ENCODE measurements at places on chromosomes 2 and 18. TPM values are rescaled to one million over a fixed set of nuclear protein-coding genes. Genes with fewer than 3 reads are reported as not detected.

GRCh38 chr18:58792086-58792485, 72.6 kb upstream of the ZNF532 start:
- H3K27me3 ChIP-seq, result peaks cover 5% of the 10 kb centered on the region
- no peaks in the 10 kb centered on the region for H3K36me3 ChIP-seq
- DNase-seq, result no peak

The SLC9A4 gene
- total RNA-seq, result 0.07 TPM

GRCh38 chr2:134070281-134070741, 183.6 kb upstream of the MGAT5 start:
- DNase-seq, result no peak
- no peaks in the 10 kb centered on the region for H3K36me3 ChIP-seq
- H3K27me3 ChIP-seq, result no peaks in the 10 kb centered on the region
- H3K4me1 ChIP-seq, result no peaks in the 10 kb centered on the region
- H3K27ac ChIP-seq, result no peak overlapping the region

The HOXD11 gene
- total RNA-seq, result not detected

DNA sequence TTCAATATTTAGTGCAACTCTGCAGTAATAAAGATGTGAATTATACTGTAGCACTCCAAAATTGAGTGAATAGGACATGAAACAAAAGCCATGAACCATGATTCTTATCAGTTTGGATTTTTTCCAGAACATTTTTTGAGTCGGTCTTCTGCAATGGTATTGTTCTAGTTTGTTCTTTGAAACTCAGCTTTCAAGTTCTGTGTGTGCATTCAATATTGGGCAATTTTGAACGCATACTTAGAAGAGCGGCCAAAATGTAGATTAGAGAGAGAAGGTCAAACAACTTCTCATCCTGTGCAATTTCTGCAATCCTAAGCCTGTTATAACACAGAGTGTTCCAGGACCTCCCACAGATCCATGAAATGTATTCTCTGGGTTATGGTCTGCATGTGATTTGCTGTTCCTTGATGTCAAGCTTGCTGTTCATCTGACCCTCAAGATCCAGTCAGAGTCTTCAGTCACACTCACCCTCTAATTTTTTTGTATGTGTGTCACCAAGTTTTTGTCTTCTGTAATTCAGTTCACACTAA, 48.3 kb downstream of the TSPYL6 start:
- DNase-seq, result no peak
- no peaks in the 10 kb centered on the region for H3K36me3 ChIP-seq
- no peak overlapping the region for H3K4me3 ChIP-seq
- H3K4me1 ChIP-seq, result no peaks in the 10 kb centered on the region

The CDK15 gene
- not detected for total RNA-seq

The RAB6C gene
- not detected for total RNA-seq

The DCTN1 gene
- 132 TPM for total RNA-seq

The SOS1 gene
- 204 TPM for total RNA-seq

The SP9 gene
- not detected for total RNA-seq

DNA sequence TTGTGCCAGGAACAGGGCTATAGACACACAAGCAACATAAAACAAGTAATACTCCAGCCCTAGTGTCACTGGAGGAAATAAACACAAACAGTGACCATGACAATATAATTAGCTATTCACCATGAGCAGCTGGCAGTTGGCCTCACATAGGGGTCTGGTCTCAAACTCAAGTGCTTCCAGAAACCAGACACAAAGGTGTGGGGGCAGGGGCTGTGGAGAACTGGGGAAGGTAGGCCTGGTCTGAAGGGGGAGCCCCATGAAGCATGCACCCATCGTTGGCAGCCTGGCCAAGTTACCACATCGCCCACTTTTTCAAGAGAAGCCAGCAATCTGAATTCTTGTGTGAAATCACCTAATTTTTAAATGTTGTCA, 49.5 kb upstream of the SP3 start:
- peaks cover 6% of the 10 kb centered on the region for H3K4me1 ChIP-seq
- no peak overlapping the region for H3K27ac ChIP-seq
- DNase-seq, result no peak
- peaks cover 12% of the 10 kb centered on the region for H3K27me3 ChIP-seq

GRCh38 chr2:225270861-225271260, 128.6 kb upstream of the NYAP2 start:
- H3K27me3 ChIP-seq, result no peaks in the 10 kb centered on the region
- no peaks in the 10 kb centered on the region for H3K36me3 ChIP-seq
- H3K4me1 ChIP-seq, result no peaks in the 10 kb centered on the region
- DNase-seq, result no peak

DNA sequence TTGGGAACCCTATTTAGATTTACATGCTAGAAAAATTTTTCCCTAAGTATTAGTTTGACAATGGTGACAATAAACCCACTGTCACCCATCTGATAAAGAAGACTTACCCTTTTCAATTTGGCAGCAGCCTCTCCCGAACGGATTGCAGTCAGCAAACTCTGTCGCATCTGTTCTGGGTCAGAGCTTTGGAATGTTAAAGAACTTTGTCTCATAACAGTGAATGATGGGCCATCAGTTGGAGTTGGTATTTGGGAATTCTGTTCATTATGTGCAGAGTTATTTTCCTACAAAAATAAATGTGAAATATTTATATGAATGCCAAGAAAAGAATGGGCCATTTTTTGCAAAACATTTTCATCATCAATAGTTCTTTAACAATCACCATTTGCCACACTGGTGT, 70.8 kb upstream of the GRB14 start:
- H3K27ac ChIP-seq, result no peak overlapping the region
- DNase-seq, result no peak
- H3K36me3 ChIP-seq, result no peaks in the 10 kb centered on the region
- H3K4me3 ChIP-seq, result no peak overlapping the region
- no peaks in the 10 kb centered on the region for H3K4me1 ChIP-seq

DNA sequence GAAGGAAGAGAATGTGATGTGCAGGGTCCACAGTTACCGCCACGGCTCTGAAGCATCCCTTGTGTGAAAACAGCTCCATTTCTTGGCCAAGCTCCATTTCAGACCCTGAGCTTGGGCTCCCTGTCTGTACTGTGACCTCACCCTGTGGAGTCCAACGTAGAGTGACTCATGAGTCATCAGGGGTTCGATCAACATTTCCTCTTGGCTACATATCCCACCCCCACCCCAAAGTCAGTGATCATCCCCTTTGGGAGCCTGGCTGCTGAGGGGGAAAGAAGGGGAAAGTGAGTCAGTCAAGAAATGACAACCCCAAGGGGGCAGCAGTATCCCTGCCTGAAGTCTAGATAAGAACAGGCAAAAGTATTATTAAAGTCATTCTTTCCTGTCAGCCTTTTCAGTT, 62.2 kb downstream of the PAPOLG start:
- peaks cover 2% of the 10 kb centered on the region for H3K36me3 ChIP-seq
- DNase-seq, result no peak
- H3K27me3 ChIP-seq, result no peaks in the 10 kb centered on the region
- peaks cover 50% of the 10 kb centered on the region for H3K4me1 ChIP-seq

GRCh38 chr2:101781791-101782426, 84.4 kb downstream of the MAP4K4 start:
- H3K27ac ChIP-seq, result no peak overlapping the region
- H3K4me1 ChIP-seq, result peaks cover 59% of the 10 kb centered on the region
- H3K36me3 ChIP-seq, result peaks cover 6% of the 10 kb centered on the region
- H3K27me3 ChIP-seq, result no peaks in the 10 kb centered on the region
- no peak overlapping the region for H3K4me3 ChIP-seq
- DNase-seq, result no peak

GRCh38 chr18:35311496-35311895, 21.5 kb upstream of the ZSCAN30 start:
- no peak for DNase-seq
- H3K27me3 ChIP-seq, result no peaks in the 10 kb centered on the region
- no peak overlapping the region for H3K4me3 ChIP-seq
- no peaks in the 10 kb centered on the region for H3K4me1 ChIP-seq

The INPP1 gene
- total RNA-seq, result 6.9 TPM

GRCh38 chr18:76620321-76621170, 125.5 kb upstream of the ZNF516 start:
- peaks cover 21% of the 10 kb centered on the region for H3K4me1 ChIP-seq
- DNase-seq, result peak; percentile 38
- no peak overlapping the region for H3K4me3 ChIP-seq

DNA sequence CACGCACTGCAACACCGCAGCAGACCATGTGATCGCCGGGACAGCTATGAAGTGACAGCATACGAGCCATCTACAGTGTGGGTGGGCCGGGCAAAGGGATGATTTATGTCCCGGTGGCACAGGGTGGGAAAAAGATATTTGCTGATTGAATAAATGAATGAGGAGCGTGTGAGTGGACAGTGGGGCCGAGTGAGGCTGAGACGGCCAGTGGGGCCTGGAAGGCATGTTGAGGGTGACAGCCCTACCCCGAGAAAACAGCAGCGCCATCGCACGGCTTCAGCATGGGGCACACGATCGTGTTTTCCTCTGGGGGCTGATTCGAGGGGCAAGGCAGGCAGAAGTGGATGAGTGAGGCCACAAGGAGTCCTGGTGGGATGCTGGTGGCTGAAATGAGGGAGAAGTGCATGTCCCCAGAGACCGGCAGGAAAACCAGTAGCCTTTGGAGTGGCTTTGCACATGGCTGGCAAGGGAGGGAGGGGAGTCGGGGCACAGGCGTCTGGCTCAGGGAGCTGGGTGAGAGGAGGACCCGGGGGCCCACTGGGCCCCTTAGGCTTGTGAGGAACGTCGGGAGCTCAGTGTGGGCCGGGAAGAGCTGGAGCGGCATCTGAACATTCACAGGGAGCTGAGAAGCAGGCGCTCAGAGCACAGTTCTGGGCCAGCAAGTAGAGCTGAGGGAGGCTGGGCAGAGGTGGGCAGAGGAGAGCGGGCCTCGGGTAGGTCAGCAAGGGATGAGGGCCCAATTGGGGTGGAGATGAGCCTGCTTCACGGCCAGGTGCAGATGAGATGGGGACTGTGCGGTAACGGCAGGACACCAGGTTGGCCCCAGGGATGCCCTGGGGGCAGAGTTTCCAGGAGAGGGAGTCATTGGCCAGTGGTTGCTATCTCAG, 32.1 kb upstream of the MAL start:
- no peaks in the 10 kb centered on the region for H3K36me3 ChIP-seq
- no peak for DNase-seq
- no peak overlapping the region for H3K27ac ChIP-seq
- H3K4me1 ChIP-seq, result no peaks in the 10 kb centered on the region
- H3K27me3 ChIP-seq, result peaks cover 19% of the 10 kb centered on the region

The CDH20 gene
- not detected for total RNA-seq

All from activated CD4-positive, alpha-beta T cell treated with anti-CD3 and anti-CD28 coated beads, Interleukin-2, amount 10 ng/mL, durations not matched to agents 7 days and 5 days (primary cell).